ENCODE measurements at places on chromosomes 11 and 22.
A peak's percentile ranks its signal among the peaks of the same experiment; 100 is the strongest.

DNA sequence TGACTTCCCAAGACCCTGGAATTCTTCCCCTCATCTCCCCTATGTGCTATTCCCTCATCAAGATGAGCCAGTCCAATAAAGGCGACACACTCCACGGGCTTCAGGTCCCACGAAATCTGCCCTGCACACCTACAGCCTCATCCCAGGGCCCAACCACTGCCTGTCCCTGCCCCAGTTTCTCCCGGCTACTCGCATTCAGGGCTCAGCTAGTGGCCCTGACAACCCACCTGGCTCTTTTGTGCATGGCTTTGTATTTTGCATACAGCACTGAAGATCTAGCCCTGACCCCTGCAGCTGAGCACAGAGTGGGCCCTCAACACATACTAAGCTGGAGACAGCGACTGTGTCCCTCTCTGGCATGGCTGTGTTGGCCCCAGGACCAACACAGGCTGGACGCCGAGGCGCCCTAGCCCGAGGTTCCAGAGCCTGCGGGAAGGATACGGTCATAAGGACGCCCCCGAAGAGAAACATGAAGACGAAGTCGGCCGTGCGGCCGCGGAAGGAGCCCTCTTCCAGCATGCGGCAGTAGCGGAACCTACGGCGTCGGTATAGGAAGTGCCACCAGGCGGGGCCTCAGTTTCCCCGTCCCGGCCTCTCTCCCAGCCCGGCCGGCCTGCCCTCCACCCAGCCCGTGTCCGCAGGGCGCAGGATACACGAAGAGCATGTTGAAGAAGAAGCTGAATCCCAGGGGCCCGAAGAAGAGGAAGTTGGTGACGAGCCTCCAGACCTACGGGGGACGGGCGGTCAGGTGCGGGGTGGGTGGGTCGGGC, 710 bp downstream of the DERL3 start:
- DNase-seq, result peak; percentile 67

DNA sequence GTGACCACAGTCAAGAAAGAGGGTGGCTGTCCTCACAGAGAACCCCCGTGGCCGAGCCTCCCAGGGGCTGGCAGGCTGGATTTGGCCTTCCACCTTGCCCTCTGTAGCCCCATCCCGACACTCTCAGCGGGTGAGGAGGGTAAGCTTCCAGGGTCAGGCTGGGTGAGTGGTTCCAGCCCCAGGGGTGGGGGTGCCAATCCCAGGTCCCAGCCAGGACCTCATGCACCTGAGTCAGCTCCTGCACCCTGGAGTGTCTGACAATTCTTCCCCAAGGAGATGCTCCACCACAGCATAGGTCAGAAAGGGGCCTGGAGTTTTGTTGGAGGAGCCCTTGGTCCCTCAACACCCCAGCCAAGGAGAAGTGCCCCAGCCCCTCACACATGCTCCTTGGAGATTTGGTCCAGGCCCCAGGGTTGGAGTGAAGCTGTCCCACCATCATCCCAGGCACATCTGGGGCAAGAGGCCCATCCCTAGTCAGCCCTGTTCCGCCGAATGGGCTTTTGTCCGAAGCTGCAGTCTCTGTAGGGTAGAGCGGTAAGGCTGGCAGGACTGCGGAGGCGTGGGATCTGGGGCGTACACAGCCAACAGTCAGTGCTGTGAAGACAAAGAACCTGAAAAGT, 8.4 kb downstream of the LINC01488 start:
- no peak for DNase-seq

DNA sequence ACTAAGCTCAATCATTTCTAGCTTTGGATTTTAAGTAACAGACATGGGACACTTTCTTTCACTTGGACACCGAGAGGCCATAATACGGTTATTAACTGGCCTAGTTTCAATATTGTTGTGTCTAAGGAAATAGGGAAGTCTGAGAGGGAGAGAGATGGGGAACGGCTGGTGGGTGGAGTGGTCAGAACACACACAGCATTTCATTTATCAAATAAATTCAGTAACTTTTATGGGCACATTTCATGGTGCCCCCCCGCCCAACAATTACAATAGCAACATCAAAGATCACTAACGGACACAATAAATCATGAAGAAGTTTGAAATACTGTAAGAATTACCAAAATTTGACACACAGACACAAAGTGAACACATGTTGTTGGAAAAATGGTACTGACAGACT, 10.7 kb downstream of the PRPF19 start:
- DNase-seq, result no peak

DNA sequence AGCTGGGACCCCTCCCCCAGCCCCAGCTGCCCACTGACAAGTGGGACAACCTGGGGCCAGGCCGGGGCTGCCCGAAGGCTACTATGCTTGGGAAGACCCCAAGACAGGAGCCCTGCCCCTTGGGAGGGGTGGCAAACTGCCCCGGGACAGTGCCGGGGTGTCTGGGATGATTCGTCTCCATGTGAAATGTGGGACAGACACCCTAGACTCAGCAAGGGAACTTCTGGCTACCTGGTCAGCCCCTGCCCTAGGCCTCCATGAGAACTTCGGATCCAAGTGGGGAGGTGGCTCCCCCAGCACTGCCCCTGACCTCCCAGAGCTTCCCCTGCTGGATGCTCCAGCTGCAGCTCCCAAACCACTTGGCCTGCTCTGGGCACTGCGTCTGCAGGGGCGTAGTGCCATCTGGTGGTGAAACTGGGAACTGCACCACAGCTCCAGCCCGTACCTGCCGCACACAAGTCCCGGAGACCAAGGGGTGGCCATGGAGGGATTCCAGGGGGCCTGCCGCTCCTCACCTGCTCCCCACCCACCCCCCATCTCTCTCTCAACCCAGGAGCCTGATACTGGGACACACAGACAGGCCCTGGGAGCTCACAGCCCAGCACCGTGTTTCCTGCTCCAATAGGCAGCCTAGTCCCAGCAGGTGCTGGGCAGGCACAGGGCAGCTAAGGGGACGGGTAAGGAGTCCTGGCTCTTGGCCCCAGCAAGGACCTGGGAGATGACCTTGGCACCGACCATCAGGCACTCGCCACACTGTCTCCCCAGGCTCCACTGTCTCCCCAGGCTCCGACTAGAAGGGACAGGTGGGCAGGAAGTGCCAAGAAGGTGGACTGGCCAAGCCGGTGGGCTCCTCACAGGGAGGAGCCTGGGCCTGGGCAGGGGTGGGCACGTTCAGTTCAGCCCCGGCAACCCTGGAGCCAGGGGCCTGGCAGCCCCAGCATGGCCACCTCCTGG, 194.1 kb downstream of the IGLL1 start:
- DNase-seq, result peak; percentile 93

DNA sequence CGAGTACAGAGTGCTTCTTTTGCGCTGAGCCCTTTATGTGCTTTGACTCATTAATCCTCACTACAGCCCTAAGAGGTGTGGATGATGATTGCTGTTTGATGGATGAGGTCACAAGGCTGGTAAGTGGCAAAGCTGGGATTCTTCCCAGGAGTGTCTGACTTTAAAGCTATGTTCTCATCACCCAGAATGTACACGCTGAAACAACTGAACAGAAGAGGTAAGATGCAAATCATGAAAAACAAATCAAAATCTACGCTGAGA, 37.7 kb upstream of the CREB3L1 start:
- DNase-seq, result no peak

- DNase-seq, result peak; percentile 90
Observed at GRCh38 chr22:38467904-38468442, at the start of gene KDELR3. Gene KDELR3, plus strand, starts transcription at chr22:38468096. Its CDS starts 138 bp downstream, at chr22:38468234.

GRCh38 chr11:77557553-77557952, 32.2 kb upstream of the AQP11 start:
- no peak for DNase-seq

Data from right cardiac atrium (tissue), 5 donors.